ENCODE measurements at places on chromosomes 7 and 10.

- no peak for DNase-seq
Observed at GRCh38 chr7:149171892-149172533, 23.3 kb upstream of the ZNF282 start.

GRCh38 chr10:73287441-73287840 lies 35.0 kb upstream of the MRPS16 start:
- DNase-seq, result no peak

DNA sequence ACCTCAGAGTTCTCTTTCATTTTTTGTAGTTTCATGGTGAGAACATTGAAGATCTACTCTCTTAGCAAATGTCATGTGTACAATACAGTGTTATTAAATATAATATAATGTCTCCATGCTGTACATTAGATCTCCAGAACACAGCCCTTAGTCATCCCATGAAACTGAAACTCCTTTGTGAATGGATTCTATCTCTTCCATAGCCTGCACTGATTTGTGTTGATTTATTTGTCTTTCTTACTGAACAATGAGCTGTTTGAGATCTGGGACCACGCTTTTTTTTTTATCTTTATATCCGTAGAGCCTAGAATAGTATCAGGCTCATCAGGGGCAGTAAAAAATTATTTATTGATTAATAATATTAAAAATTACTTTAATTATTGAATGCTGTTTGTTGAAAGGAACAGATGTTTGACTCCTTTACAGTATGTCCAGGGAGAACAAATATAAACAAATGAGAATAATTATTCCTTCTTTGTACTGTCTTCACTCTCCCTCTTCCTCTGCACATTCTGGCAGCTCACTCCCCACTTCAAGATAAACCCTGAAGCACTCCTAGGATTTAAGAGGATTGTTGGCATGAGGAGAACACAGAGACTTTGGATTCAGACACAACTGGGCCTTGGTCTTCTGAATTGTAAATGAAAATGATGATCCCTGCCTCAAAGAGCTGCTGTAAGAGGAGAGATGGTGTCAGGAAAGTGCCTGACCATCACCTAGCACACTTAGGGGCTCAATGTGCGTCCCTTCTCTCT lies 81.6 kb upstream of the MSRB2 start:
- DNase-seq, result no peak

DNA sequence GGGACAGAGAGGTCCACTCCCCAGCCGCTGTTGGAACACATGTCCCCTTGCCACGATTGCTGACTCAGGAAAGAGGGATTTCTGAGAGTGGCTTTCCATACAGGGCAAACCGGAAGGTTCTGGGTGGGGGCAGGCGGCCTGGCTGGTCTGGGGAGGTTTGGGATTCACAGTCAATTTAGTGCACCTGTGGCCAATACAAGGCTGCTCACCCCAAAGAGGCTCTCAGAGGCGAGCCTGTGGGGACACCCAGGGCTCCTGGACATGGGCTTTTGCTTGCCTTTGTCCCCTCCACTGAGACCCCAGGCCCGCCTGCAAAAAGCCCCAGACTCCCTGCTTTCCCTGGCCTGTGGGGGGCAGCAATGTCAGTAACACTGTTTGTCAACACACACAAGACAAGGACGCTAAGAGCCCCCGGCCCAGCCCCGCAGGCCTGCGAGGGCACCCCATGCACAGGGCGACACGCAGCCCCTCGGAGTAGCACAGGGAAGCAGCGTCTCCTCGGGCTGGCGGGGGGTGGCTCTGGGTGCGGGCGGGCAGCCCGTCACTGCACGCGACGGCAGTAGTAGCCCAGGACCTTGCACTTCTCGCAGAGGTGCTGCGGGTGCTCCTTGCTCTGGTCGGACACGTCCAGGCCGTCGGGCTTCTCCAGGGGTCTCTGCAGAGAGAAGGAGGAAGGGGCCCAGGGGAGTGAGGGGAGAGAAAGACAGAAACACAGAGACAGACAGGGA lies 38.7 kb downstream of the PPIF start:
- DNase-seq, result no peak
